ENCODE measurements at places on chromosomes 7 and 10.

- no peak for DNase-seq
These were observed 322.8 kb upstream of the SORCS1 start for GRCh38 chr10:107487284-107487683.

DNA sequence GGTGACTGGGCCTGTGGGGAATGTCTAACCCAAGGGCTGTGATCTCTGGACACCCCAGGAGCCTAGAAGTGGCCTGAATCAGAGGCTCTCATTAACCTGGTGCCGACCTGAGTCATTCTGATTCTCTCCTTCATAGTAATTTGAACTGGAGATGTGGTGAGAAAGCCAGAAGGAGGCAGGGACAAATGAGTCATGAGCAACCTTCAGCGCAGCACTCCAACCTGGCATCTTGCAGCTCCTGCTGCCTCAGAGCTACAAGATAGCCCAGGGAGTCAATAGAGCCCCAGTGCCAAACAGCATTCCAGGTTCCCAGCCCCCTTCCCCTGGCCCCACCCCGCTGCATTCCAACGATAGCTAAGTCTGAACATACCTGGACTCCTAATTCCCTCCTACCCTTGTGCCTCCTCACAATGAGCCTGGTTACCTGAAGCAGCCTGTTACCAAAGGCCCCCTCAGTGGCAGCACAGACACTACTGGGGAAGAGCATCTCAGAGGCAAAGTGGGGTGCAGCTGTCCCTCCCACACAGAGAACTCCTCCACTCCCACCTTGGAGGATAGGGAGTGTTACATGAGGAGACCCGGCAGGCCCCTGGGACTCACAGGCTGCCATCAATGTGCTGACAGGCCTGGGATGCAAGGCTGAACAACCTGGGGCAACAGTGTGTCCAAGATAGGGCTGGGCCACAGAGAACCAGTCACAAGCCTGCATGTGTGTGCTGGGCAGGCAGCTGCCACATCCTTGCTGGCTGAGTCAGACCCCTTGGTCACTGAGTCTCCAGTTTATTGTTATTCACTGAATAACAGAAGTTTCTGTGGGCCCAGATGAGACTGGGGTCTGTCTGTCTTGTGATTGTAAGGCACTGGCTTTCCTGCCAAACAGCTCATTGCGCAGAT, 76.8 kb upstream of the LEP start:
- DNase-seq: no peak

DNA sequence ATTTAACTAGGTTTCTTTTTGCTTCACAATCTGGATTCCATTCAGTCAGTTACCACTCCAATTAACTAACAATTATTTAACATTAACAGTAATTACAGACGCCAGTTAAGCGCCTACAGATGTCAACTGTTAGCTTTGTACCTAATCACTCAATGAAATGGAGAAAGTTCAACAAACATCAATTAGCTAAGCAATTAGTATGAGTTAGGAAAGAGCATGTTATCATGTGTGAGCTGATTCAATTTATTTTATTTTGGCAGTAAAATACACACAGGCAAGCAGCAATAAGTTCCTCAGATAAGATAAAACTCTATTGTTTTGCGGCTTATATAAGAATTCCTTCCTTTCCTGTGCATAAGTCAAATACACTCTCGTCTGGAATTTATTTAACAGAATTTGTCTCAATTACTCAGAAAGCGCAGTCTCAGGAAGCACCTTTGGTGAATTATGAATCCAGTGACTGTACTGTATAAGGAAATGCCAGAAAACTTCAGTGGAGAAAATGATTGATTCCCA, 427.1 kb upstream of the GALNT17 start:
- DNase-seq: no peak

GRCh38 chr10:95466436-95466835, 94.7 kb downstream of the SORBS1 start:
- no peak for DNase-seq

GRCh38 chr7:48296966-48297365, 125.7 kb downstream of the ABCA13 start:
- DNase-seq: no peak

- no peak for DNase-seq
These were observed 973 bp downstream of the SDK1 start for GRCh38 chr7:3301831-3302618.

DNA sequence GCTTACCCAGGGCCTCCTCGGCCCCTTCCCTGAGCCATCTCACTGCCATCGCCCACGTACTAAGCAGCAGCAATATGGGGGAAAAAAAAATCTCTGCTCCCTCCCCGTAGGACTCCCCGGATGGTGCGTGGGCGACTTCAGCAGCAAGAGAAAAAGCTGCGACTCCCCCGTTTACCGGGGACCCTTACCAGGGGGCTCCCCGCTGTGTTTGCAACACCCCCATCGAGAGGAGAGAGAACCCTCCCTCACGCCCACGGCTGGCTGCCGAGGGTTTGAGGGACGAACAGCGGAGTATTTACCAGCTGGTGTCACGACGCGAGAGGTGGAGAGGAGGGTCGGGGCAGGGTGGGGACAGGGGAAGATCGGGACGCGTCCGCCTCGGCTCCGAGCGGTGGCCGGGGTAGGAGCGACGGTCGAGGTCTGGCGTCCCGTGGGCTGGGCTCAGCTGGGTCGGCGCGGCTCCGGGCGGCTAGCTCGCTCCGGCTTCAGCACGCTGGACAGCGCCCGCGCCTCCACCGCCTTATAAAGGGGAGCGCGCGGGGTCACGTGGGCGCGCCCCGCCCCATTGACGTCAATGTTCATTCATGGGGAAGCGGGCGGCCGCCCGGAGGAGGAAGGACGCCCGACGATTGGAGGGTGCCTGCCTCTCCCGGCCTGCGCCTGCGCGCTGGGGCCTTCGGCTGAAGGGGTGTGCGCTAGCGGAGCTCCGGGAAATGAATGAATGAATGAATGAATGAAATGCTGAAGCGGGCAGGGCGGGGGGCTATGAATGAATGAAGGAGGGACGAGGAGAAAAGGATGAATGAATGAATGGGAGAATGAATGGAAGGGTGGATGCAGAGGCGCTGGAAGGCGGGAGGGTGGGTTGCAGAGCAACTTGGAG, at the start of gene VGF:
VGF (minus strand) TSS at position 495 of the 883 bp plus-strand sequence. CDS start 726 bp downstream, outside the sequence.
- peak; percentile 93 for DNase-seq

DNA sequence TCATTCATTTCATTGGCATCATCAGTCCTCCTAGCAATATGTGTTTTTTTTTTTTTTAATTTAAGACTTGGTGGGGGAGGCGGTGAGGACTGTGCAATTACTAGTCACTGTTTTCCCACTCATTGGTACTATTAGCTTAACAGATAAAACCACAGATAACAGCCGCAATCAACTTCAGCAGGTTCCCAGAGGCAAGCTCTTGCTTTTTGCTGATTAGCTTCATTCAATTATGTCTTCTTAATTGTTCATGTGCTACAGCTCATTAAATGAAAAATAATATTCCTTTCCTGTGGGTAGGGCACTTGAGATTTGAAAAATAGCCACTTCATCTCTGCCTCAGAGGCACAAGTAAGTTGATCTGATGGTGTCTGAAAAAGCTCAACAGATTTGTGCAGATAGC, 215.5 kb downstream of the PCDH15 start:
- DNase-seq: no peak

- no peak for DNase-seq
These were observed 104.2 kb downstream of the CTTNBP2 start for GRCh38 chr7:117769085-117769484.

GRCh38 chr10:120600871-120601649, 144.0 kb downstream of the PLPP4 start:
- no peak for DNase-seq

GRCh38 chr7:116438267-116438666, 61.3 kb upstream of the CAV2 start:
- no peak for DNase-seq

DNA sequence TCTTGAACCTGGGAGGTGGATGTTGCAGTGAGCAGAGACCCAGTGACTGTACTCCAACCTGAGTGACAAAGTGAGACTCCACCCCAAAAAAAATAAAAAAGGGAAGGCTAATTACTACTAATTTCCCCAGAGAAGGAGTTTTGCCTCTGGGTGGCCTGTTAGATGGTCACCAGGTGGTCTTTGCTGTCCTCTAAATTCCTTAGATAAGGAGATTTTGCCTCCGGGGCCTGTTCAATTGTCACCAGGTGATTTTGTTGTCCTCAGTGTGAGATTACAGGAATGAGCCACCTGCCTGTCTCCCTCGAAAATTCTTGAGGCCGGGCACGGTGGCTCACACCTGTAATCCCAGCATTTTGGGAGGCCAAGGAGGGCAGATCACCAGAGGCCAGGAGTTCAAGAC, 24.4 kb upstream of the ZMIZ2 start:
- DNase-seq: no peak

All from HL-60 (cell line).